ENCODE measurements at places on chromosomes 4 and X.

DNA sequence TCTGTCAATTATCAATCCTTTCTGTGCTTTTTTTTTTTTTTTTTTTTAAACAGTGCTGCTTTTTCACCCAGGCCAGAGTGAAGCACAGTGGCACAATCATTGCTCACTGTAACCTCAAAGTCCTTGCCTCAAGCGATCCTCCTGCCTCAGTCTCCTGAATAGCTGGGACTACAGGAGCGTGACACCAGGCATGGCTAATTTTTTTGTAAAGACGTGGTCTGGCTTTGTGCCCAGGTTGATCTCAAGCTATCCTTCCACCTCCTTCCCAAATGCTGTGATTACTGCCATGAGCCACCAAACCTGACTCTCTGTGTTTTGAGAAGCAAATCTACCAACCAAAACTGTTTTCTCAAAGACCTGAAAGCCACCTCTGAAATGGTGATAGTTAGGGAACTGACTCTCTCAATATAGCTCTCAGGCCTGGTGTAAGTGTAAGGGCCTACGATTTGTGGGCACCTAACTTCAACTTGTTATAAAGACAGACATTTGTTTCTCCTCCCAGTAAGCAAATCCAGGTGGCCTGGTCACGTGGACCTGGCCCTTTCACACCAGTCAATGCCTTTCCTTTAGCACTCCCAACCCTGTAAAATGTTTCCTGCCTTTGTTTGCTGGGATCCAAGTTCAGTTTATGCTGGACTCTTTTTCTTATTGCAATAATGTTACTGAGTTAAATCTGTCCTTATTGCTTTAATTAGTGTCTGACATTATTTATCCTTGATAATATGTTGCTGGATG is 2015.9 kb downstream of the PCDH7 start:
- DNase-seq, result no peak

DNA sequence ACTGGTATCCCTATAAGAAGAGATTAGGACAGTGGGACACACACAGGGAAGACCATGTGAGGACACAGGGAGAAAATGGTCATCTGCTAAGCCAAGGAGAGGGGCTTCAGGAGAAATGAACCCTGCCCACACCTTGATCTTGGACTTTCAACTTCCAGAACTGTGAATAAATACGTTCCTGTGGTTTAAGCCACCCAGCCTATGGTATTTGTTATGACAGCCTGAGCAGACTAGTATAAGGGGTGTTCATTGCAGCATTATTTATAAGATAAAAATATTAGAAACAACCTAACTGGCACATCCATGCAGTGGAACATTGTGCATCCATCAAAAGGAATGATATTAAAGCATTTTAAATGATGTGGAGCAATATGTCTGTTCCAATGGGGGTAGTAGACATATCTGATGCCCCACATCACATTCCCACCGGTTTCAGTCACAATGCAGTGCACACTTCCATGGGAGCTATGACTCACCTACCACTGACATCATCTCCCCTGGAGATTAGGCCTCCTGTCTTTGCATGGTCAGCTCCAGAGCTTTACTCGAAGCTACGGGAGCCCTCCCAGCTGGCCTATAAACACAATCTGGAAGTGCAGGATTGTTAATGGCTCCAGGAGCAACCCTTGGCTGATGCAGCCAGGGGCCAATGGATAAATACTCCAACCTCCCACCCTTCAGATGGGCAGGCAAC is 38.9 kb upstream of the MAMLD1 start:
- peak; percentile 93 for DNase-seq

- no peak for DNase-seq
Observed at GRCh38 chr4:127174201-127174600, 458.6 kb upstream of the INTU start.

DNA sequence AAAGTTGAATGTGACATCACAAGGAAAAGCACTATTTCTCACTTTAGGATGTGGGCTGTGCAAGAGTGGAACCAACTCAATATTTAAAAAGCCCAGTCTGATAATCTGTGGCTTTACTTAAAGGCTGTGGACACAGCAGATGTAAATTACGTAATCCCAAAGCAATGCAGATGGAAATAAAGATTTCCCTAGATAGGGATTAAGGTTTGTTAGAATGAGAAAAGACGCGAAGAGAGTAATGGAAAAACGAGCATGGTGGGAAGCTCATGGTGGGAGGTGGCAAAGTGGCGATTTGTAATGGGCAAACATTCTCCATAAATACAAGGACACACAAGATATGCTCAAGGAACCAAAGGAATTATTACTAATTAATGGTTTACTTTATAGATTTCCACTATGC is 985.5 kb downstream of the FSTL5 start:
- DNase-seq, result no peak

GRCh38 chr4:86523333-86523732 is 70.8 kb upstream of the PTPN13 start:
- no peak for DNase-seq

Data from fibroblast of skin of right biceps (primary cell).